Neuronal stem cell (in vitro differentiated cells): ENCODE measurements at places on chromosomes 11 and 22.
A peak's percentile ranks its signal among the peaks of the same experiment; 100 is the strongest.

DNA sequence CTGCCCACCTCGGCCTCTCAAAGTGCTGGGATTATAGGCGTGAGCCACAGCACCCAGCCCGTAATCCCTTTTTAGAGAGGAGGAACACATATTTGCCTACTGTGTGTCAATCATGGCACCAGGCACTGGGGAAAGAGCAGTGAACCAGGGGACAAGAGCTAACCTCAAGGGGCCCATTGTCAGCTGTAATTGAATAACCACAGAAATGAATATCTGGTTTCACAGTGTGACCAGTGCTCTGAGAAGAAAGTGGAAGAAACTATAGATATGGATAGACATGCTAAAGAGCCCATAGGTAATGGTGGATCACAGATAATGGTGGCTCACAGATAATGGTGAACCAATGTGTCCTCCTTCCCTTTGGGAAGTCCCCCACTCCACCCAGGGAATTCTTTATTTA lies 8.6 kb upstream of the KCTD14 start:
- DNase-seq, result no peak

DNA sequence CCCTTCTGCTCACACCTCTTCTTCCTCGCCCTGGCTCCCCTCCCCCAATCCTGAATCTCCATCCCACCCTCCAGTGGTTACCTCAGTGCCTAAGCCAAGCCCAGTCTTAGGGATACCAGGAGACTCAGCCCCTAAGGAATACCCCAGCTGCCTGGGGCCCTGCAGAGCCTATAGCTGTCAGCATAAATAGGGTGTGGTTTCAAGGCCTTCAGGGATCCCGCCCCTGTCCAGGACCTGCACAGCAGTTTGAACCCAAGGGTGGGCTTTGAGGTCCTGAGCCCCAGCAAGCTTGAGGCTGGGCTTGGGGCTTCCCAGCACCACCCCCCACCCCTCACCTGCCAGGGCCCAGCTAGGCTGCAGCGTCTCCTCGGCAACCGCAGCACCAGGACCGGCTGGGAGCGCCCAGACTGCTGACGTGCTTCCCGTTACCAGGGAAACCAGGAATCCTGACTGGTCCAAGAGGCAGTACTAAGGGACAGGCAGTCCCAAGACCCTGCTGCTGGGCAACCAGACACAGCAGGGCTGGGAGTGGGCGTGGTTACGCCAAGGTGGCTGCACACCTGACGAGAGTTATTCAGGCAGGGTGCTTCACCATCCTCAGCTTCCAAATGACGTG lies 13.7 kb downstream of the APBB1 start:
- peak; percentile 75 for DNase-seq

DNA sequence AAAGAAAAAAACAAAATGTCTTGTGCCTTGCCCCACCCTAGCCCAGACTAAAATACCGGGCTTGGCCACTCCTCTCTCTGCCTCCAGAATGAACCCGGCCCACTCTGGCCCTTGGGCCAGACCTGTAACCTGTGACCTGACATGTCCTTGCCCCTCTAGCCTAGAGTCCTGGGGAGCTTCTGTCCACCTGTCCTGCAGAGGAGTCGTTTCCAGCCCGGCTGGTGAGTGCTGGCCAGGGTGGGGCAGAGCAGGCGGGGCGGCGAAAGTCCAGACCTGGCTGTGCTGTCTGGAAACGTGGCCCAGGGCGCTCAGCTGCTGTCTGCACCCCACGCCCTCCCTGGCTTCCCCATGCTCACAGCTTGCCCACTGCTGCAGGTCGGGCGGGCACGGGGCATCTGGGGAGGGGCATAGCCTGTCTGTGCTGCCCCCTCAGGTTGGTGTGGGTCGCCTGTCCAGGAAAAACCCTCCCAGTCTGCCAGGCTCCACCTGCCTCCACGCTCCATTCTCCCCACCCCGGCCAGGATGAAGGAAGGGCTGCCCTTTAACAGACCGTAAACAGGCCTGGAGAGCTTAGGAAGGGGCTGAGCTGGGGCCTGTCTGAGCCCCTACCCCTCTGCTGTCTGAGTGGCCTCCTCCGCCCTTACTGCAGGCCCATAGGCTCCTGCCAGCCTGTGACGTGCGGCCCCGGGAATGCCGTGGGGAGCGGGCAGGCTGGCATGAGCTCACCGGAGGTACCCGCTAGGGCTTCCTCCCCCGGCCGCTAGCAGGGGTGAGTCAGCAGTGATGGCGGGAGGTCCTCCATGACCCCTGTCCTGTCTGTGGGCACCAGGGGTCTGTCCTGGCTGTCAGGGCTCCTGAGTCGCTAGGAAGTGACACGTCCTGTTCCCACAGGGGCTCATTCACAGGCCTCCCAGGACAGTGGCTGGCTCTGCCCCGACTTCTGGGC lies 1.9 kb downstream of the CD151 start:
- DNase-seq, result no peak

- DNase-seq, result no peak
Measured at GRCh38 chr22:45130891-45131290, 32.8 kb upstream of the NUP50 start.

GRCh38 chr11:57552479-57552878 lies 15.0 kb downstream of the UBE2L6 start:
- no peak for DNase-seq

DNA sequence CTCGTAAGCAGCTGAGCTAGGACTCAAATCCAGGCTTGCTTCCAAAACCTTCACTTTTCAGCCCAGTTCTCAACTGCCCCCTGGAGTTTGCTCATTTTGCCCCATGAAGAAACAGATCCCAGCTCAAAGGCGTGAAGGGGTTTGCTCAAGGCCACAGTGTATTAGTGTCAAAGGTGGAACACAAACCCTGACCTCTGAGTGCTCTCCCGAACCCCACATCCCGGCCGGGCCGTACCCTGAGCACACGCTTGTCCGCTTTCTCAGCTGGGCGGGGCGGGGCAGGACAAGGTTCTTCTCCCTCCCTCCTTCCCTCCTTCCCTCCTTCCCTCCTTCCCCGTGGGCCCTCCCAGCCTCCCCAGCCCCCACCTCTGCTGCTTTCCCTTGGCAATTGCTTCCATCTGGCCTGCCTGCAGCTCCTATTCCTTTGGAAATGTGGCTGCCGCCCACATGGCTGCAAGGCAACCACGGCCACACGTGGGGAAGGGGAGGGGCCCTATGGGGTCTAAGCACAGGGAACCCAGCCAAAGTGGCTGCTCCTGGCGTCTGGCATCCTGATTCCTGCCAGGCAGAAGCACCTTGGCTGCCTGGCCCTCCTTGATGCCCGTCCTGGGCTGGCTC lies 4.1 kb downstream of the ST3GAL4 start:
- no peak for DNase-seq

DNA sequence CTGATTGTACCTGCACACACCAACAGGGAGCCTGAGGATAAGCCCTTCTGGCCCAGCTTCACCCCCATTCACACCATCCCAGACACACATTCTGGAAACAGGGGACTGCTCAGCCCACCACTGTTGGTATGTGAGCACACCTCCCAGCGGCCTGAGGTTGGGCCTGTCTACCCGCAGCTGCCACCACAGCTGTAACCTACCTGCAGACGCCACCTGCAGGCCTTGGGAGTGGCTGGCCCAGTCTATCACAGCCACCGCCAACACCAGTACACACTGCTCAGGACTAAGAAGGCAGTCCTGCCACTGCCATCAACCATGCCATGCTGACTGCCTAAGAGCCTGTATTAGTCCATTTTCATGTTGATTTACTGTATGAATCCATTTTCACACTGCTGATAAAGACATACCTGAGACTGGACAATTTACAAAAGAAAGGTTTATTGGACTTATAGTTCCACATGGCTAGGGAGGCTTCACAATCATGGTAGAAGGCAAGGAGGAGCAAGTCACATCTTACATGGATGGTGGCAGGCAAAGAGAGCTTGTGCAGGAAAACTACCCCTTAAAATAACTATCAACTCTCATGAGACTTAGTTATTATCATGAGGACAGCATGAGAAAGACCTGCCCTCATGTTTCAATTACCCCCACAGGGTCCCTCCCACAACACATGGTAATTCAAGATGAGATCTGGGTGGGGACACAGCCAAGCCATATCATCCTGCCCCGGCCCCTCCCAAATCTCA lies 30.6 kb downstream of the RSF1 start:
- no peak for DNase-seq

- peak; percentile 59 for DNase-seq
Measured at GRCh38 chr11:102733232-102733875, 8.6 kb upstream of the MMP8 start.

GRCh38 chr11:90803831-90804230 lies 581.0 kb upstream of the CHORDC1 start:
- no peak for DNase-seq

- DNase-seq, result no peak
Measured at GRCh38 chr11:62069986-62070919, 53.6 kb upstream of the INCENP start.

GRCh38 chr11:69076129-69076791 lies 27.5 kb downstream of the TPCN2 start:
- DNase-seq, result no peak

DNA sequence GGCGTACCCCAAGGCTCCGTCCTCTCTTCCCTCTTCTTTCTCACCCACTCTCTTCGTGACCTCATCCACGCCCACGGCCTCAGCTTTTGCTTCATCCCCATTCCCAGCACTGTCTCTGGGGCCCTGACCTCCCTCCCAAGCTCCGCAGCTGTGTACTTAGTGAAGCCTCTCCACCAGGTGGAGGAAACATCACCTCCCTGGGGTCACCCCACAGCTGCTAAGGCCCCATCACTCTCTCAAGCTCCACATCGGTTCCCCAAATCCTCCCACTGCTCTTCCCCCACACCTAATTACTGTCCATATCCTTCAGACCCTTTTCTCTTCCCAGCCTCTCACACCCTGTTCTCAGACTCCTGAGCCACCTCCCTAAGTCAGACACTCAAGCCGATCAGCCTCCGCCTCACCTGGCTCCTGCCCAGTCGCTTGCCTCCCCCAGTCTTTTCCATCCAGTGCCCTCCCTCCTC lies 7.9 kb upstream of the SYT7 start:
- DNase-seq, result no peak

DNA sequence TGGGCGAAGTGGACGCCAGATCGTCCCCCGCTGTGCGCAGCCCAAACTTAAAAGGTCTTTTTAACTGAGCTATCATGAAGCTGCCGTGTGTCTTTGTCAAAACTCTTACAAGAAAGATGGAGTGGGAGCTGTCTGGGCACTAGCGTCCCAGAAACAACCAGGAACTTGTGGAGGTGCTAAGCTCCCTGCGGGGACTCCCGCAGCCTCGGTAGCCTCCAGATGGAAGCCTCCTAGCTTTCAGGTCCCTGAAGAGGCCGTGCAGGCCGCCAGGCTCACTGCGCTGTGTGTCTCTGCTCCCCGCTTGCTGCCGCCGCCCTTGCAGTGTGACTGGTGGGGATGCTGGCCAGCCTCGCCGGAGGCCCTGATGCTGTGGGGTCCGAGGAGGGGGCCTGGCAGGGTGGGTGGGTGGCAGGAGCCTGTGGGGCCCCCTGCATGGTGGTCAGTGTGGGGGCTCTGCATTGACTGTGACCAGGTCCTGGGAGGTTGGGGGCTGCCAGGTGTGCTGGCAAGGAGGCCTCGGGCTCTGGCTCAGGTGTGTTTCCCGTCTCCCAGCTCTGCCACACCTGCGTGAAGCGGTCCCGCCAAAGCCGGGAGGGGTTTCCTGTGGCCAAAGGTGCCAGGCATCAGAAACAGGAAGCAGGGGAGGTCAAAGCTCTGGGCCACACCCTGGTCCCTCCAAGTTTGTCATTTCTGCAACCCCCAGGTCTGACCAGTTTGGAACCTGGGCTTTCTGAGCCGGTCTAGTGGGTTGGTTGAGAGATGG lies 1.2 kb downstream of the TRABD start:
- no peak for DNase-seq

- no peak for DNase-seq
Measured at GRCh38 chr22:49424893-49425270, 402.8 kb downstream of the BRD1 start.

- DNase-seq, result no peak
Measured at GRCh38 chr11:73366265-73366610, 10.0 kb upstream of the RELT start.

GRCh38 chr11:124315052-124315451 lies 1.3 kb upstream of the OR8D1 start:
- DNase-seq, result no peak

- no peak for DNase-seq
Measured at GRCh38 chr11:105179542-105180278, 40.1 kb upstream of the CARD18 start.
